ENCODE measurements at places on chromosomes 5 and 9.
A peak's percentile ranks its signal among the peaks of the same experiment; 100 is the strongest.

DNA sequence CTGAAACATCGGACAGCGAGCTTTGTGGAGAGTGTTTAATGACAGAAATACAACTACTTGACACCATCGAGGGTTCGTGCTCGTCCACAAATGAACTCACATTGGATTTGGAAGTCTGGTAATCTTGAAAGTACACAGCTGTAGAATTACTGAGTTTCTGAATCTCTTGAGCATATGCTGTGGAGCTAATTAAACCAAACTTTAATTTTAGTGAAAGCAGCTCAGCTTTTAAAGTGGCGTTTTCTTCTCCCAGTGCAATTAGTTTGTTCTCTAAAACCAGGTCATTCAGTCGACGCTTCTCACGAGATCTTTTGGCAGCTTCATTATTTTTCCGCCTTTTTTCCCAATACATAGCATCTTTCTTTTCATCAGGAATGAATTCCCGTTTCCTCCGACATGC is 13.5 kb downstream of the NFIL3 start:
- H3K27ac ChIP-seq = no peak overlapping the region
- peaks cover 26% of the 10 kb centered on the region for H3K36me3 ChIP-seq
- no peak overlapping the region for H3K4me3 ChIP-seq
- H3K27me3 ChIP-seq = no peaks in the 10 kb centered on the region
- DNase-seq = no peak
- H3K4me1 ChIP-seq = peaks cover 2% of the 10 kb centered on the region

GRCh38 chr5:148796936-148797335 is 29.5 kb upstream of the ADRB2 start:
- no peak overlapping the region for H3K27ac ChIP-seq
- no peak for DNase-seq
- peaks cover 3% of the 10 kb centered on the region for H3K4me1 ChIP-seq
- no peaks in the 10 kb centered on the region for H3K36me3 ChIP-seq
- no peak overlapping the region for H3K4me3 ChIP-seq
- H3K27me3 ChIP-seq = no peaks in the 10 kb centered on the region

GRCh38 chr5:90050103-90050502 is 359.5 kb downstream of the CETN3 start:
- no peak overlapping the region for H3K4me3 ChIP-seq
- no peak overlapping the region for H3K27ac ChIP-seq
- no peaks in the 10 kb centered on the region for H3K27me3 ChIP-seq
- H3K4me1 ChIP-seq = no peaks in the 10 kb centered on the region
- no peak for DNase-seq
- H3K36me3 ChIP-seq = no peaks in the 10 kb centered on the region

- DNase-seq = no peak
- H3K4me3 ChIP-seq = no peak overlapping the region
- H3K4me1 ChIP-seq = no peaks in the 10 kb centered on the region
- H3K36me3 ChIP-seq = no peaks in the 10 kb centered on the region
- no peak overlapping the region for H3K27ac ChIP-seq
- H3K27me3 ChIP-seq = no peaks in the 10 kb centered on the region
Measured at GRCh38 chr9:130912932-130913598, 16.5 kb upstream of the QRFP start.

DNA sequence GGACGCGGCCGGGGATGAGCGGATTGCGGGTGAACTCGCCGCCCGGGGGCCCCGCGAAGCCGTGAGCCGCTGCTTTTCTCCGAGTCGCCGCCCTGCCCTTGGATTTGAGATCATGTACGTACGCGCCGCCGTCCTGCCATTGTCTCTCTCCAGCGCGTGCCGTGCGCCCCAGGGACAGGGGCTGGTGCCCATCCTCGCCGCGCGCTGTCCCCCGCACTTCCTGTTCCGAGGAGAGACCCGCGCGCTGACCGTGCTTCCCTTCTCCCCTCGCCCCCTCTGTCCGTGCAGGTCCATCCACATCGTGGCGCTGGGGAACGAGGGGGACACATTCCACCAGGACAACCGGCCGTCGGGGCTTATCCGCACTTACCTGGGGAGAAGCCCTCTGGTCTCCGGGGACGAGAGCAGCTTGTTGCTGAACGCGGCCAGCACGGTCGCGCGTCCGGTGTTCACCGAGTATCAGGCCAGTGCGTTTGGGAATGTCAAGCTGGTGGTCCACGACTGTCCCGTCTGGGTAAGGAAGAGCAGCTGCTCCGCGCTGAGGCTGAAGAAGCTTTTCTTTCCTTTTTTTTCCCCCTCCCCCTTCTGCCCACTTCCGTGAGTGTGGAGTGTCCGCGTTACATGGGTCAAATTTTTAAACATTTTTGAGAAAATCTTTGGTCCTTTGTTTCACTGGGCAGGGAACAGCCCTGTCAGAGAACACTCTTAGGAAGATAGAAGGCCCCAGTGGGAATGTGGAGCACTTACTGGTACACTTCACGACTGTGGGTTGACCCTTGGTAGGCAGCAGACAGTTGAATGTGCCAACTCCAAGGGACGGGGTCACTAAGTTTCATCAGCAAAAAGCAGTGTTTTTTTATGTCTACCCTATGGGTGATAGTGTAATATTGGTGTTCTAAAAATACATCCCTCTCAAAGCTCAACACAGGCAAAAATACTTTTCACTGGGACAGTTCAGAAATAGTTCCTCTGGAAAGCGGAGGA is 727 bp downstream of the RHOBTB3 start:
- no peaks in the 10 kb centered on the region for H3K36me3 ChIP-seq
- DNase-seq = peak; percentile 49
- H3K4me1 ChIP-seq = peaks cover 46% of the 10 kb centered on the region
- H3K27ac ChIP-seq = peak overlapping the region; percentile 84

DNA sequence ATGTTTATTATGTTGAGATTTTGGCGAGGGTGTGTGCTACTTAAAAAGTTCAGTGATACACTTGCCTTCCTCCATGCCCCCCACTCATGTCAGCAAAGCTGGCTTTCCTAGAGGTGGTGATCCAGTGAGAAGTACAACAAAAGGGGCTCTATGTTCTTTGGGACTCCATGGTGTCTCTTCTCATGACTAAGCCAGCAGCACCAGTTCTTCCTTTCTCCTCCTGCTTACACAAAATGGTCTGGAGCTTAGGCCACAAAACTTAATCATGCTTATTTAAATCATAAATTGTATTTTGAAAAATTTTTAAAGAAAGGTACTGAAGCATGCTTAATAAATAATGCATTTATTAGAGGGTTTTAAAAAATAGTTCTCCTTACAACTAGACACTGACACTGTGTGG is 22.4 kb downstream of the MOCS2 start:
- H3K27ac ChIP-seq = no peak overlapping the region
- H3K27me3 ChIP-seq = no peaks in the 10 kb centered on the region
- no peak overlapping the region for H3K4me3 ChIP-seq

GRCh38 chr5:51138164-51138563 is 245.1 kb upstream of the ISL1 start:
- H3K36me3 ChIP-seq = no peaks in the 10 kb centered on the region
- H3K27ac ChIP-seq = no peak overlapping the region
- no peak overlapping the region for H3K4me3 ChIP-seq
- H3K27me3 ChIP-seq = no peaks in the 10 kb centered on the region
- H3K4me1 ChIP-seq = no peaks in the 10 kb centered on the region

GRCh38 chr5:151202381-151203139 is 21.3 kb downstream of the CCDC69 start:
- DNase-seq = no peak
- no peak overlapping the region for H3K4me3 ChIP-seq
- H3K27me3 ChIP-seq = no peaks in the 10 kb centered on the region

Measured in heart left ventricle (tissue), 16 donors.